Activated CD4-positive, CD25-positive, alpha-beta regulatory T cell (primary cell): ENCODE measurements at places on chromosomes 11 and 22.

DNA sequence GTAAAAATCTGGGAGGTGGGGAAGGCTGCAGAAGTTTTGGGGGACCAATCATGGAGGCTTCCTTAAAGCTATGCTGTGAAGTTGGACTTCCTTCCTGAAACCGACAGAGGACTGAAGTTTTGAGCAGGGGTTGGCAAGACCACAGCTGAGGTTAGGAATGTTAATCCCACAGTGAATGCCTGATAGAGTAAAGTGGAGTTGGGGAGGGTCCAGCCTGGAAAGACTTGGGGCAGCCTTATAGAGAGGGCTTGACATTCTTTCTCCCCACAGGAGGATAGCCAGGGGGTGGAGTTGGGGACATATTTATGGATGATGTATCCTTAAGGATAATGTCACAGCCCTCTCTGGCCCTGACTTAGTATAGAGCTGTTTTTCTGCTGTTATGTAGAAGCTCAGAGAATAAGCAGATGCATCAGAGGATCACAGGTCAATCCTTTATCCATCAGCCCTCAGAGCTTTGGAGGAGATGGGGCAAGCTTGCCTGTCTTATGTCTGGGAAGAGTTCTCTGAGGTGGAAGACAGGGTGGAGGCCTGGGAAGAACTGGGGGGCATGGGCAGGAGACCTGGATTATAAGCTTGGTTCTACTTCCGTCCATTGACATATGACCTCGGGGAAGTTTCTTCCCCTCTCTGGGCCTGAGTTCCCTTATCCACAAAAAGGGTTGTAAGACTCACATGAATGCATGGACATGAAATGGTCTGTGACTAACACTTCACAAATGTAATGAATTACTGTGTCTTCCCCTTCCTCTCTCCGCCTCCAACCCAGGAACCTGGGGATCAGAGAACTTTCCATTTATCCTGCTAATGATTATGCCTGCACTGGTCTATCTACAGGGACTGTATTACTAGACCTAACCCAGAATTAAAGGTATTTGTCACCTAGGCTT, 317.8 kb downstream of the MIAT start:
- no peak for DNase-seq

DNA sequence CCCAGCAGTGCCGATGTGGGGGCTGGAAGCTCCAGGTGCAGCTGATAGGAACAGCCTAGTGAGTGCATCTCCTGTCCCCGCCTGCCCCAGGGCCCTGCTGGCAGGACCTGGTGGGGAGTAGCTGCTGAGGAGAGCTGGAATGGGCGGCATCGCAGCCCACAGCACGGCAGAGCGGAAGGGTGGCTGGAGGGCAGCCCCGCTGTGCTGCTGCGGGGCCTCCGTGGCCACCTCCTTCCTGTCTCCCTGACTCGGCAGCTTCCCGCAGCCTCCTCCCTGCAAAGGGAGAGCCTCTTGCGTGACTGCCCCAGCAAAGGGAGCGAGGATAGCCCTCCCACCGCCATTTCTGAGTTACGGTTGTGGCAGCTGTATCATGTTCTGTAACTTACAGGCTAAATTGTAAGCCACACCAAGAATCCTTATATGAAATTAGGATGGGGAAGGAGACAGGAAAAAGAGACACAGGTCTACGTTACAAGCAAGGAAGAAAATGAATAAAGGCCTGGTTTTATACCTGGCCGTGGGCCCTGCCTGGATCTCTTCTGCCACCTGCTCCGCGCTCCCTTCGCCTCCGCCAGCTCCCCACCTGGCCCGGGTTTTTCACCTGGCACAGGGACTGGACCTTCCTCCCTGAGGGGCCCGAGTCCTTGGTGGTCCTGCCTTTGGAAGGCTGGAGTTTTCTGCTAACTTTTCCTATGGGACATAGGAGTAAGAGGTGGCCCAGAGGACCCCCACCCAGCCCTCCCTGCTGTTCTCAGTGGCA, 10.0 kb downstream of the TPCN2 start:
- DNase-seq, result no peak

DNA sequence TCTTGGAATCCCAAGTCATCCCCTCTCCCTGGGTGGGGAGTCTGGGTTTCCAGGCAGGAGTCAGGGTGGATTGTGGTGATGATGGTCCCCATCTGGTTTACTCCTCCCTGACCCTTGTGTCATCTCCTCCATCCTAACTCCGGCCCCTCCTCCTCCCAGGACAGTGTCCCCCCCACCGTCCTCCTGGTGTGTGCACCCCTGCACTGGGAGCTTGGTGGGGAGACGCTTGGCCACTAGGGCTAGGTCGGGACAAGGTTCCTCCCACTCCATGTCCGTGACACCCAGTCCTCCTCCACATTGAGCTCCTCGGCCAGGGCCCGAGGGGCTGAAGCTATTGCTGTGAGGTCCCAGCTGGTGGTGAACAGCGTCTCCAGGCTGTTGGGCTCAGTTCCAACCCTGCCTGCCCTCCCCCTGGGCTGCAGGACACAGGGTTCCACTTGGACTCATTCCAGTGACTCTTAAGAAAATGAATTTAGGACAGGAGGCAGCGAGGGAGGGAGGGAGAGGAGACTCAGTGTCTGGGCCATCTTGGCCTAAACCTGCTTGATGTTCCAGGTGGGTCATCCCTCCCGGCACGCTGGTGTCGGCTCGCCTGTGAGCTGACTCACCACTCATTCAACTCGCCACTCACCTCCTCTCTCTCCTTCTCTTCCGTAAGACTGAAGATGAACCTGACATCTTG, 433.2 kb downstream of the TBC1D22A start:
- no peak for DNase-seq

DNA sequence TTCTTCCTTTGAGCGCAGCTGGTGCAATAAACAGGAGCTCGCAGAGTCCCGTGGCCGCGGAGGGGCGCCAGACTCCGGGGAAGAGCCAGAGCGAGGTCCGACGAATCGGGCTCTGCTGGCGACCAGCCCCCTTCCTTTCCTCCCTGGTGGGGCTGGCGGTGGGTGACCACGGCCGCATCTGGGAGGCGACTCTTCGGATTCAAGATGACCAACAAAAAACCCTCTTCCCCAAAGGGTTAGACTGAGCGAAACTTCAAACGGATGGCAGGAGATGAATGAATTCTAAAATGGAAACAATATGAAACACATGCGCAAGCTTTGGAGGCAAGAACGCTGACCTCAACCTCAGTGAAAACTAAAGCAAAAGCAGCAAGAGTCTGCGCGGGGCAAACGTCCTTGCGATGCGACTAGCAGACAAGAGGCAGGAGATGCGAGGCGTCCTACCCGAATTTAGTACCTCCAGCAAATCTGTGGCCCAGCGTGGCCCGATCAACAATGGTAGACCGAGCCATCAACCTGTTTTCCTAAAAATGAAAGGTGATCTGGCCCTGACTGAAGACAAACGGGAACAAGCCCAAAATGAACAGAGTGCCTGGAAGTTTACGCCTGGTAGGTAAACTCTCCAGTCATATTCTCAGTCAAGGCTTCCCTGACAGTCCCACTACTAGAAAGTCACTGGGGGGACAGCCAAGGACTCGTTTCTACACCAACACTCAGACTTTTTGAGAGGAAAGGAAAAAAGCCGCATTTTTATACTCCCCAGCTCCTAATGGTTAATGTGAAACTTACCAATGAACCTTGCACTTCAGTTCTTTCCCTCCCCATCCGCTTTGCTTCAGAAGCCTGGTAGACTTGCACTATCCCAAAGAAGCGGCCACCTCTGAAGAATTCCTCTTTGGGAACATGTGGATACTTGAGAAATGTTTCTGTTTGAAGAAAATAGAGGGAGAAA, 11.6 kb downstream of the MMP3 start:
- no peak for DNase-seq
